SK-MEL-5 (cell line): ENCODE measurements at places on chromosomes 12 and 14. TPM values are rescaled to one million over a fixed set of nuclear protein-coding genes. Genes with fewer than 3 reads are reported as not detected.

DNA sequence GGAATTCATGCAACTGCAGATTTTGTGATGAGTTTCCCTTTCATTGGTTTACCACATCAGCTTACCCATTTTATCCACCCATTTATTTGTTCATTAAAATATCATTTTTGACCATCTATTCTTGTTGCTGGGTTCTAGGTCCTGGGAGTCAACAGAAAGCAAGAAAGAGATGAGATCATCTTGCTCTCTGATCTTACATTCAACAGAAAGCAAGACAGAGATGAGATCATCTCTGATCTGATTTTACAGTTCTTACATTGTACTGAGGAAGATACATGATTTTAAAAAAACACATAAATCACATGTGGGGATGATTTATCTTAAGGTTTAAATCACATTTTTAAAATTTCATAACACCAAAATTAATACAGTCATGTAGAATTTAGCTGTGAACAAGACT is 2.3 kb downstream of the TAS2R46 start:
- DNase-seq, result no peak

GRCh38 chr12:49093792-49094159 is 825 bp downstream of the DHH start:
- no peak for DNase-seq

DNA sequence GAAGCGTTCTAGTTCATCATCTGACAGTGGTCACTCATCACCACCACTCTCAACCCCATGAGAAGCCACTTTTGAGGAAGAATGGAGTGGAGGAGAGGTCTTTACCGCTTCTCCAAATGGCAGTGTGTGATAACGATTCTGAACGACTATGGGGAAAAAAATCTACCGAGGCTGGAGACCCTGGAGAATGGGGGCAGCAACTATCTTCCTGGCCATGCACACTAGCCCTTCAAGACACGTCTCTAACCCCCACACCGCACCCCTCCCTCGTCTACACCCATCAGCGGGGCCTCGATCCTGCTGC is 365 bp downstream of the ING4 start:
- no peak for DNase-seq

GRCh38 chr12:43482311-43483085 is 69.5 kb downstream of the ADAMTS20 start:
- no peak for DNase-seq

DNA sequence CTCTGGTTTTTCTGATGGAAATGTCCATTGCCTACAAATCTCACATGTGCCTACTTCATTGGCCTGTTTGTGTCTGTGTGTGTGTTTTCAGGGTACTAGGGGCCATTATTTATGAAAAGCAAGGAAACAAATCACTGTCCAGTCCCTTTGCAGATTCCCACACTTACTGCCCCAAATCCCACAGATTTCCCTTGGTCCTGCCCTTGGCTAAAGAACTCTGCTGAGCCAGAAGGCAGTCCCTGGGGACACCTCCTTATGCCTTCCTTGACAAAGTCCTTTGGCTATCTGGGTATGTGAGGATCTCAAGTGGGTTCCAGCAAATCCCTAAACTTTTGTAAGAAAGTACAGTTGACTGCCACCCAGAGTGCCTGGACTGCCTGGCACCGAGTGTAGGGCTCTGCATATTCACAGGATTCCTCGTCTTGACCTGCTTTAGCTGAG is 388.1 kb downstream of the BCAT1 start:
- peak; percentile 47 for DNase-seq

DNA sequence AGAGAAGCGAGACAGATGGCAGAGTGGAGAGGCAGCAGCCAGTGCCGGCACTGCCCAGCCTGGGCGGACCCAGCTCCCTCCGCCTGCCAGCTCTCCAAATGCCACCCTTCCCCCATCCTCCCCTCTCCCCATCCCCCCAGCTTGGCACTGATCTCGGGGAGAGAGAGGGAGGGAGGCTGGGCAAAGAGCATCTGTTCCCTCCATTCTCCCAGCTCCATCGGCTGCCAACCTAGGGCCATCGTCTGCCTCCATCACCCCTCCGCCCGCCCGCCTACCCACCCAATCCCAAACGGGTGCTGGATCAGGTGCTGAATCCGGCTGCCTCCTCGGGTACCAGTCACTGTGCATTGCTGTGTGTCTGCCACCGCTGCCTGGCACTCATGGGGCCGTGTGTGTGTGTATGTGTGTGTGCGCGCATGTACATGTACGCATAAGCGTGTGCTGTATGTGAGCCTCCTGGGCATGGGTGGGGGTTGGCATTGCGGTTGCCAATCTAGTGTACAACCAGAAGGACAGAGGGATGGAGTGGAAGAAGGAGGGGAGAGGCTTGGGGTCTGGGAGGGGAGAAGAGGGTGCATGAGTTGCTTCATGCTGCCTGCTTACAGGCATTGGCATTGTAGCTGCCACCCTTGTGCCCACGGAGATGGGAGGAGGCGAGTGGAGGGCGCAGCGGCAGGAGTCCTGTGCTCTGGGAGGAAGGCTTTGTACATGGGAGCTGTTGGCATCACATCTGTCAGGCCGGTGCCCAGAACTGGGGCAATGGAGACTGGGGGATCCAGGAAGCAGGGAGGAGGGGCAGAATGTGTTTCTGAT is 38.4 kb downstream of the ZFHX2 start:
- no peak for DNase-seq

- no peak for DNase-seq
Measured at GRCh38 chr12:14239935-14240872, 125.3 kb upstream of the ATF7IP start.

- no peak for DNase-seq
Measured at GRCh38 chr12:89040146-89040964, 311.9 kb downstream of the DUSP6 start.

GRCh38 chr14:70771781-70772212 is 37.5 kb downstream of the MAP3K9 start:
- peak; percentile 87 for DNase-seq

GRCh38 chr12:80766897-80767296 is 50.2 kb downstream of the MYF5 start:
- DNase-seq, result no peak

DNA sequence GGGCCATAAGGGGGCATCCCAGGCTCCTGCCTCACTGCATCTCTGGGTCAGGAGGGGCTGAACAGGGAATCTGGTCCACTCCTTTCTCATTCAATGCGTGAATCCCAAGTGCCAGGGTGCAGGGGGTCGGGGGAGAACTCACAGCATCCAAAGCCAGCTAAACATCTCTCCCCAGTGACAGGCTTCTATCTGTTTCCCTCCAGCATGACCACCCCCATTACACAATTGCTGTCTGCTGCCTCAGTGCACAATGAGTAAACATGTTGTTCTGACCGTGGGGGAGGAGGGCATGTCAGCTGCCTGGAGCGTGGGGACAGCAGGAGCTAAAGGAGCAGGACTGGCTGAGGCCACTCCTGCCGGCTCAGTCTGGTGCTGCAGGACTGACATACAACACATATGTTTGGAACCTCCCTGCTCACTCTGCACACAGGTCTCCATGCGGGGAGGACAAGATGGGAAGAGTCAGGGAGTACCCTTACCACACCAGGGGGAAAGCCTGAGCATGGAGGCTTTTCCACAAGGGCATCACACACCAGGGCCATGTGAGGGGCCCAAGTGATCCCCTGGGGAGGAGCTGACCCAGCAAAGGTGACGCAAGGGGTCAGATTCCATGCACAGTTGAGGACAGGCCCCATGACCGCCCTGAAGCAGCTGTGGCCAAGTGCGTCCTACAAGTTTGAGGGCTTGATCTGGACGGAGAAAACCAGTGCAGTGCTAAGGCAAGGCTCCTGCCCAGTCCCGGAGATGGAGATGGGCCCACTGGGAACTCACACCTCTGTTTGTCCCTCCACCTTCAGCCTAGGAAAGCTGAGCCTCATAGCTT is 1.4 kb downstream of the TNS2 start:
- peak; percentile 42 for DNase-seq

- no peak for DNase-seq
Measured at GRCh38 chr12:74977832-74978481, 231.7 kb downstream of the KCNC2 start.

ZNF84 gene
- total RNA-seq, result 22.0 and 27.2 TPM in 2 replicates

SPTB gene
- 0.05 TPM in 1 of 2 replicates, not detected in the other for total RNA-seq

TM9SF1 gene
- 56.9 and 57.5 TPM in 2 replicates for total RNA-seq

ATG14 gene
- total RNA-seq, result 22.2 and 23.0 TPM in 2 replicates

DPF3 gene
- 0.75 and 1.3 TPM in 2 replicates for total RNA-seq
